ENCODE measurements at places on chromosomes 13 and 19.

DNA sequence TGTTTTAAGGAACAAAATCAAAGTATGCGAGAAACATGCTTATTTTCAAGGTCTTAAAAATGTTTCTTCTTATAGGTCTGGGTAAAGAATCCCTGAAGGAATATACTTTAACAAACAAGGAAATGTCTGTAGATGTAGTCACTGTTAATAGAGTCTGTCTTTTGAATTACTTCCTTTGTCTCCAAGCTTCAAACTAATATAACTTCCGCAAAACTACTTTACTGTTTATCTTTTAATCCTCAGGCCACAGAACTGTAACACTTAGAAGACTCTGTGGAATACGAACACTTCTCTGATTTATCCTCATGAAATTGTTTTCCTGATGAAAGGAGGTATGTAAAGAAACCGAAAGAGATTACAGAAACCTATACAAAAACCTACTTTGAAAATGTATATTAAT lies 316.0 kb downstream of the PCDH9 start:
- DNase-seq, result no peak

GRCh38 chr13:27658546-27658945 lies 36.9 kb downstream of the POLR1D start:
- DNase-seq, result no peak

- no peak for DNase-seq
Measured at GRCh38 chr13:27971776-27972477, 2.8 kb upstream of the CDX2 start.

- DNase-seq, result no peak
Measured at GRCh38 chr13:98350746-98351330, 173.8 kb upstream of the RNF113B start.

GRCh38 chr19:20028611-20029010 lies 10.7 kb downstream of the ZNF682 start:
- DNase-seq, result no peak

DNA sequence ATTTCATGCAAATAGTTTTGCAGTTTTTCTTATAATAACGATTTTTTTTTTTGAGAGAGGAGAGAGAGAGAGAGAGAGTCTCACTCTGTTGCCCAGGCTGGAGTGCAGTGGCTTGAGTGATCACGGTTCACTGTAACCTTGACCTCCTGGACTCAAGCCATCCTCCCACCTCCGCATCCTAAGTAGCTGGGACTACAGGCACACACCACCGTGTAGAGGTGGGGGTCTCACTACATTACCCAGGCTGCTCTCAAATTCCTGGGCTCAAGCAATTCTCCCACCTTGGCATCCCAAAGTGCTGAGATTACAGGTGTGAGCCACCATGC lies 26.8 kb upstream of the GJB6 start:
- DNase-seq, result no peak

GRCh38 chr13:77719128-77719527 lies 21.6 kb downstream of the SLAIN1 start:
- DNase-seq, result no peak

- DNase-seq, result no peak
Measured at GRCh38 chr19:49150944-49151243, 4.3 kb downstream of the HRC start.

GRCh38 chr13:89688918-89689317 lies 1658.6 kb upstream of the MIR17HG start:
- DNase-seq, result no peak

DNA sequence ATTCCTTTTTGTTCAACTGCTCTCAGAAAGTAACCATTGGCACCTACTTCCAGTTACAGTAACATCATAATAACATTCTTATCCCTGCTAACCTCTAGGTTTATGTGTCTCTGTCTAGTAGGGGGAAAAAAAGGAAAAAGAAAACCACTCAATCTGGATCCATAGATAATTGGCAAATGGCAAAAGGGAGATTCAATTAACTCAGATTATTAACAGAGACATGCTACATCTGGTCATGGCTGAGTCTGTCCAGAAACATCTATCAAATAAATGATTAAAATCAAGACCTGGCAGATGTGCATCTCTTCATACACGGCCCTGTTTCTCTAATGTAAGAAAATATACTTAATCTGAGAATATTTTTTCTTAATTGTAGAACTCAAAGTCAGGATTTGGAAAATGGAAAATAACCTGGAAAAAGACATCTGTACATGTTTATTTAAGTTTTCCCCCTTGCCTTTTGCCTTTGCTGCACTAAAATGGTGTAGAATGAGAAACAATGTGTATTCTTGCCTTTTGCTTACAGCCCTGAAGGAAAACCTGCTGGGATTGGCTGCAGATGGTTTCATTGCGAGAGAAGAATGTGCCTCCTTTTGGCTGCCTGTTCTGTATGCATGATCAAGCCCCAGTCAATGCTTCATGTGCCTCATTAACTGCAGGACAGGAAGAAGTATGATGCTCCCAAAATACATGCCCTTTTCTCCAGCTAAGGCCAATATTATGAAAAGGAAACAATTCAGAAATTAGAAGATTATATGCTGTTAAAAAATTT lies 921.6 kb upstream of the PCDH20 start:
- DNase-seq, result no peak

GRCh38 chr13:82803341-82803740 lies 1078.9 kb downstream of the SLITRK1 start:
- DNase-seq, result no peak

DNA sequence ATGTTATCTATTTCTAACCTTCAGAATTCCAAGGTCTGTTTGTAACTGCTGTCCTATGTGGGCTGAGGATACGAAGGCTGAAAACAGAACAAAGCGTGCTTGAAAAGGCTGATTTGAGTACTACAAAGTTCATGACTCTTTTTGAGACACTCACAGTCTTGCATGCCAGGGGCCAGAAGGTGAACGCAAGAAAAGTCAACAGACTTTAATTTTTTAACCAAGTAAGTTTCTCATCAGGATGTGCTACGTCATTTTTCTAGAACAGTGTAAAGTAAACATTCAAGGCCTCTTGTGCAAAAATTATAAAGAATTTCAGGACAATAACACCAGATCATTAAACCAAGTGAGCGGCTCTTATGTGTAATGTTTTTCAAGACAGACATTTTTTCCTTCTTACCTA lies 163.5 kb downstream of the COG6 start:
- DNase-seq, result no peak

DNA sequence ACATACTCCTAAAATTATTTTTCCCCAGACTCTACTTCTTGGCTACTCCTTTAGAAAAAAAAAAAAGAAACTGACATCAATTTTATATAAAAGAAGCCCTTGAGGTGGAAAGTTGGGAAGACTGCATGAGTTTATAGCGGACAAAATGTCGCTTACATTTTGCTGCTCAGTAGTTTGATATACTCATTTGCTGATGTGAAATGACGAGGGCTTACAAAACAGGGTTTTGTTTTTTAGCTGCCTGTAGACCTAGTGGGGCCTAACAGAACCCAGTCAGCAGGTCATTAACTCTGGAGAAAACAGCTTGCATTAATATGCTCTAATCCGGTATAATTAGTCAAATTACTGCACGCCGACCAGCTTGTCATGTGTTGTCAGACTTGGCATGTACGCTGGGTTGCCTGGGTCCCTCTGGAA lies 37.6 kb upstream of the MAB21L1 start:
- DNase-seq, result no peak

DNA sequence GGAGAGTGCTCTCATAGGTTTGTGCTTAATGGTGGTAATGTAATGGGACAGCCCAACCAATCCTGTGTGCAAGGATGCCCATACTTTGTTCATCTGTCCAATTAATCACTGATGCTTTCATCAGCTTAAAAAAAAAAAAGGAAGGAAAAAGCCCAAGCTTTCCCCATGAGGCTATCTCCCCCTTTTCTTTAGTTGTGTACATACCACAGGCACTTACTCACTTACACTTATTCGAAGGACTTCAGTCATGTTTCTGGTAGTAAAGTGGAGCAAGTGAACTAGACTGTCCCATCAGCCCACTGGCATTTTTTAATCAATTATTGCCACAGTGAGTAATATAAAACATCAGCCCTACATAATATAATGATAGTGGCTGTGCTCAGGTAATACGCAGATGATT lies 183.5 kb upstream of the UFM1 start:
- no peak for DNase-seq

DNA sequence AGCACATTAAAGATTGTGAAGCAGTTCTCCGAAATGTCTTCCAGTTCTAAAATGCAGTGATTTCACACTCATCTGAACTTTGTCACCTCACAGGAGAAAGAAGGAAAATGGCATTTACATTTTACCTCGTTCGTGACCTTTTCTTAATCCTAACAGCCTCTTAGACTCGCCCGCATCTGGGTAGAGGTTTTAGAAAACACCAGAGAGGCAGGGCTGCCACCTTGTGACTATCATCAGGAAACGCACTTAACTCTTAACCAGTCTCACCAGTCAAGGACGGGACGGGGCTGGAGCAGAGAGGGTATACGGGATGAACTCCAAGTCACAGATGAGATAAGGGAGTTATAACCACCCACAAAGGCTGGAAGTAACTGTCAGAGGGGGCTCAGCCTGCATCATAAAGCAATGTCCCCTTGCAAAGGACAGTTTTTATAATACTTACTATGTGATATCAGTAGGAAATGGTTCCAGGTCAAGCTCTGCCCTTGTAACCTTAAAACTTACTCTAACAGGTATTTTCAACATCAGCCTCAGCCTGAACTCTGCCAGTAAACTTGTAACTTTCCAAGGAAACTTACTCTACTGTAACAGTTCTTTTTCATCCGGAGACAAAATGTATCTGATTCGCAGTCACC lies 8.6 kb upstream of the CEACAM6 start:
- no peak for DNase-seq

DNA sequence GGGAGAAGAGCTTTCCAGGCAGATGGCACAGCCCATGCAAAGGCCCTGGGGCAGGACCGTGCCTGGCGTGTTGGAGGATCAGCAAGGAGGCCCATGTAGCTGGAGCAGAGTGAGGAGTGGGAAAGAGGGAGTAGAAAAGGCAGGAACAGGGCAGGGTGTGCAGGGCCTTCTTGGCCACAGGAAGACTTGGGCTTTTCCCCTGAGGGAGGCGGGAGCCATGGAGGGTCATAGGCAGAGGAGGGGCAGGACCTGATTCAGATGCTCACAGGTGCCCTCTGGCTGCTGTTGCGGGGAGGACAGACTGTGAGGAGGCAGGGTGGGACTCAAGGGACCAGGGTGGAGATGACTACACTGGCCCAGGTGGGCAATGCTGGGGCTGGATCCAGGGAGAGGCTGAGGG lies 13.8 kb upstream of the PTPRS start:
- DNase-seq, result no peak

DNA sequence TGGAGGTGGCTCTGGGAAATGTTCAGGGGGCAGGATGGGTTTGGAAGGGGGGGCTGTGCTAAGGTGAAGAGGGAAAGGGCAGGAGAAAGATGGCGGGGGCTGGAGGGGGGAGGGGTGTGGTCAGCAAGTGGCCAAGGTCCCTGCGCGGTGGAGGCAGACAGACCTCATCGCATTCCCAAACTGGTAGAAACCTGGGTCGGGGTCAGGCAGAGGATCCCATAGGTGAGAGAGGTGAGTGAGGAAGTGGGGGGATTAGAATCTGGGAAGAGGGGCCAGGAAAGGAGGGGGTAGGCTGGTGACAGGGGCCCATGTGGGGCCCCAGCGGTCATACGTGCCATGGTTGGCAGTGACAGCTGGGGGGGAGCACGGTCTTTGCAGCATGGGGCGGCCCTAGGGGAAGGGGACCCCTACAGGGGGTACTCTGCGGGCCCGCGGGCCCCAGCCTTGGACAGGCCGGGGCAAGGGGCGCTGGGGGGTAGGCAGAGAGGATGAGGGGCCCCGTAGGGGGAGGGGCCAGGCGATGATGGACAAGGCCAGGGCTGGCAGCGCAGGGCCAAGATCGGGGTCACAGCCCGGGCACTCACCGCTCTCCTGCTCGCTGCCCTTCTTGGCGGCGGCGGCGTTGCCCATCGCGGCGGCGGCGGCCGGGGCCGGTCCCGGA lies 514 bp downstream of the PRKACA start:
- DNase-seq, result peak; percentile 28

DNA sequence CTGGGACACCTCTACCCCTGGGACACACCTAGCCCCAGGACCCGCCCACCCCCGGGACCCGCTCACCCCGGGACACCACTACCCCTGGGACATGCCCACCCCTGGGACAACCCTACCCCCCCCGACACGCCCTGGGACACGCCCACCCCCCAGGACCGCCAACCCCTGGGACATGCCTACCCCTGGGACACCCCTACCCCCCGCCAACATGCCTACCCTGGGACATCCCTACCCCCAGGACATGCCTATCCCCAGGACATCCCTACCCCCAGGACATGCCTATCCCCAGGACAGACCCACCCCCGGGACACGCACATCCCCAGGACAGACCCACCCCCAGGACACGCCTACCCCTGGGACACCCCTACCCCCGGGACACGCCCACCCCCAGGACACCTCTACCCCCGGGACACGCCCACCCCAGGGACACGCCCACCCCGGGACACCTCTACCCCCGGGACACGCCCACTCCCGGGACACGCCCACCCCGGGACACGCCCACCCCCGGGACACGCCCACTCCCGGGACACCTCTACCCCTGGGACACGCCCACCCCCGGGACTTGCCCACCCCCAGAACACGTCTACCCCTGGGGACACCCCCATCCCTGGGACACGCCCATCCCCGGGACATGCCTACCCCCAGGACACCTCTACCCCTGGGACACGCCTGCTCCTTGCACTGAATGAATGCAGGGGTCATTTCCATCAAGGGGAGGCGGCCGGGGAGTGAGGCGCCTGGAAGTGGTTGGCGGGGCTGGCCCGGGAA lies 32.3 kb downstream of the ADPRHL1 start:
- no peak for DNase-seq

DNA sequence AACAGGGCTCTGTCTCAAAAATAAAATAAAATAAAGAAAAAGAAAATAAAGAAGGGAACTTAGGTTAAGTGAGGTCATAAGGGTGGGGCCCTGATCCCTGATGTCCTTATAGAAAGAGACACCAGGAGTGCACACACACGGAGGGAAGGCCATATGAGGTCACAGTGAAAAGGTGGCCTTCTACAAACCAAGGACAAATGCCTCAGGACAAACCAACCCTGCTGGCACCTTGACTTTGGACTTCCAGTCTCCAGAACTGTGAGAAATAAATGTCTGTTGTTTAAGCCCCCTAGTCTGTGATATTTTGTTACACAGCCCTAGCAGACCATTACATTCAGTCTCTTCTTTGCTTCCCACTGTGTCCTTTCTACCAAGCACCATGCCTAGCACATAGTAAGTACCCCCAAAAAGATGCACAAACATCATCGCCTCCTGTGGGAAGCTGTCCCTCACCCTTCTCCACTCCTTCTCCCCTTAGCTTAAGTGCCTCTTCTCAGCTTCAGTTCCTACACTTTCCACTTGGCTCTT lies 8.4 kb upstream of the ZBTB32 start:
- DNase-seq, result no peak

- peak; percentile 48 for DNase-seq
Measured at GRCh38 chr19:40191836-40192646, 815 bp downstream of the MAP3K10 start.

DNA sequence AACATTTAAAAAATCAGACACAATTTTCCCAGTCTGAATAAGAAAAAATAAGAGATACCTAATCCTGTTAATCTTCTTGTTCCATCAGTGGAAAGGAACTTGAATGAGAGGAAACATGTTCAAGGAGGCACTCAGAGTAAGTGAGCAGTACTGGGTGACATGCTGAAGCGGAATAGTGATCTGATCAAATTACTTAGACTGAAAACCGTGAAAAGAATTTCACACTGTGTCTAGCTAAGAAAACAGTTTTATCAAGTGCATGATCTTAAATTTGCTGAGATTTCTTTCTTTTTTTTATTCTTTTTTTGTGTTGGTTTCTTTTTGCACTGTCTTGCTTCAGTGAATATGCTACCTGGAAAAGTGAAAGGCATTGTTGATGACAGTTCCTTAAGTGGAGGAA lies 249.5 kb upstream of the SLC10A2 start:
- DNase-seq, result no peak

GRCh38 chr19:49361438-49362047 lies 673 bp downstream of the TEAD2 start:
- peak; percentile 68 for DNase-seq
